NT2/D1 (cell line): ENCODE measurements at places on chromosomes 5 and 9.

DNA sequence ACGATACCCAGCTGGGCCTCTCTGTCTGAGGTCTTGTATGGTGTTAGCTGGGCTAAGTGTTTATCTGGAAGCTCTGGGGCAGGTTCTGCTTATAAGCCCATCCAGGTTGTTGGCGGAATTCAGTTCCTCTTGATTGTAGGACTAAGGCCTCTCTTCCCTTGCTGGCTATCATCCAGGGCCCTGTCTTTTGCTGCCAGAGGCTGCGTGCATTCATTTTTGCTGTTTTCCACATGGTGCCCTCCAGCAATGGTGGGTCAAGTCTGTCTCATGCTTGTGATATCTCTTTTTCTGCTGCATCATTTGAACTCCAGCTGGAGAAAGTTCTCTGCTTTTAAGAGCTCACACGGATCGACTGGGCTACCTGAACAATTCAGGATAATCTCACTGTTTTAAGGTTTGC is 105.7 kb upstream of the ZNF618 start:
- DNase-seq = no peak

DNA sequence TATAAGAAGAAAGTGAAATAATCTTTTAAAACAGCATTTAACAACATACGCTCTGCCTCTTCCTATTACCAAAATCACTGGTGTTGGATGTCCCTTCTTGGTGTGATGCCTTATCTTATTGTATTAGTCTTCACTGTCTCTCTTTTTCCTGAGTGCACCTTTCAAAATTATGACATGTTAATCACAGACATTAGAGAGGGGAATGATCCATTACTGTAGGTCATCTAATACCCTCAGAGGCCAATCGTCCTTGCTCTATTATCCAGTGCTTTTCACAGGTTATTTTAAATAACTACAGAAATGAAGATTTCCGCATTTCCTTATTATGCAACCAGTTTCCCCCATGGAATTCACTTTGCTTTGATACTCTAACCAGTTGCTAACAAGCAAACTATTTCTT is 1292.7 kb downstream of the MAT2B start:
- DNase-seq = no peak

GRCh38 chr5:159916841-159917761 is 819 bp downstream of the ADRA1B start:
- no peak for DNase-seq

- no peak for DNase-seq
Observed at GRCh38 chr5:121862801-121863200, 11.1 kb downstream of the FTMT start.

DNA sequence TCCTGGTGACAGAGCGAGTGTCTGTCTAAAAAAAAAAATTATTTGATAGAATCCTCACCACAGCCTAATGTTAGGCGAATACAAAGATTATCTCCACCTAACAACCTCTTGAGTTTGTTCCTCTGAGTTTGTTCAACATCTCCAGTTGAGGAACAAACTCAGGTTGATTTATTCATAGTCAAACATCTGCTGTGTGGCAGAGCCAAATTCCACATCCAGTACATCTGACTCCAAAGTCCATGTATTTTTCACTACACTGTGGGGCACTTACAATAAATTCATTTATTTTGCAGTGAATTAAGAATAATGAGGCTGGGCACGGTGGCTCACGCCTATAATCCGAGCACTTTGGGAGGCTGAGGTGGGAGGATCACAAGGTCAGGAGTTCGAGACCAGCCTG is 53.3 kb downstream of the KIF24 start:
- no peak for DNase-seq

DNA sequence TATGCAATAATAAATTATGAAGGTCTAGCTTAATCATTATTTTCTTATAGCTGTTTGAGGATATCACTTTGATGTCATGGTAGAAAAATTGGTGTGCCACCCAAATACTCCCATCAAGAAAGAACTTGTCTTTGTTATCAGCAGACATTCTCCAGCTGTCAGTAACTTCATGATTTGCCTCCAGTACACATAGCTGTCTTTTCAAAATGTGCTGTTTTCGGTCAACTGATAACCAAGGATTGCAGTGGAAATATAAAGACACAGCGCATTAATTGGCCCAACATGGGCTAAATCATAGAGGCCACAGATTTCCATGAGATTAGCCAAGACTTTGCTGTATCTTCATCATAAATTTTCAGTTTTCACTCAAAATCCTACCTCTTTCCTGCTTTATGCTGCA is 993.5 kb upstream of the SEMA6A start:
- no peak for DNase-seq

- DNase-seq = no peak
Observed at GRCh38 chr9:126707083-126707482, 93.4 kb downstream of the LMX1B start.

GRCh38 chr9:133950192-133950591 is 41.9 kb downstream of the VAV2 start:
- DNase-seq = no peak

DNA sequence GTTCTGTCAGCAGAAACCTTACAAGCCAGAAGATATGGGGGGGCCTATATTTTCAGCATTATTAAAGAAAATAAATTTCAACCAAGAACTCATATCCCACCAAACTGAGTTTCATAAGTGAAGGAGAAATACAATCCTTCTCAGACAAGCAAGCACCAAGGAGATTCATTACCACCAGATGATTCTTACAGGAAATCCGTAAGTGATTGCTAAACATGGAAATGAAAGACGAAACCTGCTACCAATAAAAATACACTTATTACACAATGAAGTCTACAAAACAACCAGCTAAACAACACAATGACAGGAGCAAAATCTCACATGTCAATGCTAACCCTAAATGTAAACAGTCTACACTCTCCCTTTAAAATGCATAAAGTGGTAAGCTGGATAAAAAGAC is 17.8 kb upstream of the C9orf72 start:
- no peak for DNase-seq

DNA sequence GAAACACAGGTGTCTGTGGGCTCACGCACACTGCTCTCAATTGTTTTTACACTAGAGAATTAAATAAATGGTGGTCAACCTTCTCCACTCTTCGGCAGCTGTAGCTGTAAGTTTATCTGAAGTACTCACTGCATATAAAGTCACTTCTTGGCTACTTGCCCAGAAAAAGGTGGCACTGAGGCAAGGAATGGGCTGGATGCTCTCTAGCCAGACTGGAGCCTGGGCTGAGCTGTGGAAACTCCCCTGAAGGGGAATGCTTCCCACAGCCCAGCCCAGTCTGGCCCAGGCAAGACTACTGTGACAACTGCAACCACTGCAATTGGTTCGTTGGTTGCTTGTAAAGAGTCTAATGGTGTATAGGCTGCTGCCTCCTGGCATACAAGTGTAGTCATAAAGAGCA is 4.5 kb downstream of the LEAP2 start:
- DNase-seq = no peak

GRCh38 chr5:140563596-140563995 is 802 bp downstream of the APBB3 start:
- DNase-seq = no peak

- no peak for DNase-seq
Observed at GRCh38 chr5:173726846-173727557, 110.6 kb upstream of the BOD1 start.

DNA sequence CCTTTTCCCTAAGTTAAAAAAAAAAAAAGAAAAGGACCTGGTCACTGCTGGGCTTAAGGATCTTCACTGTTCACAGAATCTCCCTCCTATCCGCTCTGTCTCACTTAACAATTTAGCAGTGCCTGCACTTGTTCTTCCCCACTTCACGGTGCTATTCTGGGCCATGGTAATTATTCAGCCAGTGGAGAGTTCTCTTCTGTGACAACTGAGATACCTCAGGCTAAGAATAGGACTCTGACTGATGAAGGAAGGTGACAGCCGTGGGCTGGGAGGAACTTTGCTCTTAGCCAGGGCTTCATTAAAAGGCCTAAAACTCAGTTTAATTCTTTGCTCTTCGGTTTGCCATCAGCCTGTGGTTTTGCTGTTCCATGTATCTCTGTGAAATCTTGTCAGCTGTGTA is 51.9 kb upstream of the ENTREP1 start:
- DNase-seq = no peak
